ENCODE measurements at places on chromosomes 6 and 20. TPM values are rescaled to one million over a fixed set of nuclear protein-coding genes. Genes with fewer than 3 reads are reported as not detected.

ATP6V1G2 gene
- total RNA-seq: 2.7 TPM

PBOV1 gene
- not detected for total RNA-seq

GRCh38 chr20:63525185-63525584 lies 4.6 kb downstream of the PPDPF start:
- DNase-seq: no peak
- no peak overlapping the region for H3K27ac ChIP-seq
- peaks cover 25% of the 10 kb centered on the region for H3K36me3 ChIP-seq
- H3K4me1 ChIP-seq: peaks cover 13% of the 10 kb centered on the region
- H3K27me3 ChIP-seq: no peaks in the 10 kb centered on the region

DNA sequence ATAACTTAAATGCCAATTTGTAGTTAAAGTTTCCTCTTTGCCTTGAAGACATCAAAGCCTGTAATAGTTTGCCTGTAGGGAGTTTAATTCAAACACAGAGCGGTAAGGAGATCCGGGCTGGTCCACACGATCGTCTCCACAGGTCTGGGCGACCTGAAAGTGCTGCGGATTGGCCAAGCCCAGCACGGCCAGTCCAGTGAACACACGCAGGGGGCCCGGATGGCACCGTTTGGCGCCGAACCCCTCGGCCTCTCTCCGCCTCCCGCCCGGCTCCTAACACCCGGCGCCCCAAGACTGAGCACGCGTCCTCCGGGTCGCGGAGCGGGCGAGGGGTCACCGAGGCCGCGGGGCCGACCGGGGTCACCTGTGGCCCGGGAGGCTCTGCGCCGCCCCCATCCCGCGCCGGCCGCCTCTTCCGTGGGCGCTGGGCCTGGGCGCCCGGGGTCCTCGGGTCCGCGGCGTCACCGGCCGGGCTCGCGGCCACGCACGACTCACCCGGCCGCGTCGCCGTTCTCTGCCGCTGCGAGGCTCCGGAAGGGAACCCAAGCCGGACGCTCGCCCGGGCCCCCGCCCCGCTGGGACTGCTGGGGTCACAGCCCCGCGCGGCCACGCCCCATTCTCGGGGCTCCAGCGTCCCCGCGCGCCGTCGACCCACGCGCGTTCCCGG lies 481 bp downstream of the SERPINB6 start:
- DNase-seq: peak; percentile 97
- H3K27me3 ChIP-seq: no peaks in the 10 kb centered on the region
- H3K4me3 ChIP-seq: peak overlapping the region; percentile 64
- peak overlapping the region; percentile 95 for H3K27ac ChIP-seq
- peaks cover 9% of the 10 kb centered on the region for H3K4me1 ChIP-seq

- no peaks in the 10 kb centered on the region for H3K4me1 ChIP-seq
- H3K27me3 ChIP-seq: no peaks in the 10 kb centered on the region
- no peak overlapping the region for H3K27ac ChIP-seq
- no peaks in the 10 kb centered on the region for H3K36me3 ChIP-seq
- no peak overlapping the region for H3K4me3 ChIP-seq
Measured at GRCh38 chr20:42649748-42650147, 540.0 kb downstream of the PTPRT start.

DNA sequence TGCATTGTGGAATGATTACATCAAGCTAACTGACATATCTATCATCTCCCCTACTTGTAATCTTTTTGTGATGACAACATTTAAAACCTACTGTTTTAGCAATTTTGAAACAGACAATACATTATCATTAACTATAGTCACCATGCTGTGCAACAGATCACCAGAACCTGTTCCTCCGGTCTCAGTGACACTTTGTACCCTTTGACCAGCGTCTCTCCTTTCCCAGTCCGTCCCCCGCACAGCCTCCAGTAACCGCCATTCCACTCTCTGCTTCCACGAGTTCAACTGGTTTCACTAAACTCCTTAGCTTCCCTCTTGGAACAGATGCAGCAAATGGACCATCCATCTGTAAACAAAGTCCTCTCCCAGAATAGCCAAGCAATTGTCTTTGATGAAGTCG lies 21.8 kb downstream of the LRP11 start:
- no peaks in the 10 kb centered on the region for H3K36me3 ChIP-seq
- H3K4me1 ChIP-seq: no peaks in the 10 kb centered on the region
- H3K27me3 ChIP-seq: no peaks in the 10 kb centered on the region
- no peak overlapping the region for H3K27ac ChIP-seq
- H3K4me3 ChIP-seq: no peak overlapping the region

DNA sequence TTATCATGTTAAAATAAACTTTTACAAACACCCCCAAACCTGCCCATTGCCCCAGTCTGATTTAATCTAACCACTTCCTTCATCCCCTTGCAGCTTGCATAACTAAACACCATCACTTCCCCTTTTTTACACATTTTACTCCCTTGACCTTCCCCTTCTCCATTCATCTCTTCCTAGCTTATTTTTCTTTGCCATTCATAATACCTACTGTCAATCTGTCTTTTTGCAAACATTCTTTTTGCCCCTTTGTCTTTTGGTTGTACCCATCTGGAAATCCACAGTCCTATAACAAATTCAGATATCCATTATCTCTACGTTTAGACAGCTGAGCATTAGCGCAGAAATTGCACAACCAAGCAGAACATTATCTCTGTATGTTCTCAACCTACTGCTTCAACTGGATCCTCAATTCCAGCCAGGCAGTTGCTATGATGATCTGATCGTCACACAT lies 51.2 kb downstream of the C6orf52 start:
- H3K36me3 ChIP-seq: no peaks in the 10 kb centered on the region
- no peak overlapping the region for H3K27ac ChIP-seq
- no peaks in the 10 kb centered on the region for H3K27me3 ChIP-seq
- DNase-seq: no peak
- H3K4me3 ChIP-seq: no peak overlapping the region

DNA sequence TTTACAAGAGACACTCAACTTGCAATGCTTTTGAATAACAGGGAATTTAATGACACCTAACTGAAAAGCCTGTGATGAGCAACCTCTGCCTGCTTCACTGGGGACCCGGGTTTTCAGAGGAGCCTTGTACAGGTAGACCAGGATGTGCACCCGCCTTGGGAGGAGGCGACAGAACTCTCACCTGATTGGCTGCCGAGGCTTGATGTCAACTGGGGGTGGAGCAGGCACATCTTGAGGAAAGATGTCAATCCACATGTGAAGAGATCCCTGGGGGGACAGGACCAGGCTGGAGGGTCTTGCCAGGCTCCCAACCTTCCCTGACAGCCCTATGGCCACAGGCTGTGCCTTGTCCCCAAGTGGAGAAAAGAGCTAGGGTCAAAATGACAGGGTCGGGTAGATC lies 19.8 kb downstream of the ERGIC3 start:
- H3K4me1 ChIP-seq: no peaks in the 10 kb centered on the region
- H3K36me3 ChIP-seq: peaks cover 14% of the 10 kb centered on the region
- no peak overlapping the region for H3K27ac ChIP-seq
- DNase-seq: no peak
- no peak overlapping the region for H3K4me3 ChIP-seq

GRCh38 chr6:87197547-87197946 lies 42.2 kb downstream of the ZNF292 start:
- no peaks in the 10 kb centered on the region for H3K27me3 ChIP-seq
- no peak overlapping the region for H3K4me3 ChIP-seq
- H3K36me3 ChIP-seq: no peaks in the 10 kb centered on the region

DNA sequence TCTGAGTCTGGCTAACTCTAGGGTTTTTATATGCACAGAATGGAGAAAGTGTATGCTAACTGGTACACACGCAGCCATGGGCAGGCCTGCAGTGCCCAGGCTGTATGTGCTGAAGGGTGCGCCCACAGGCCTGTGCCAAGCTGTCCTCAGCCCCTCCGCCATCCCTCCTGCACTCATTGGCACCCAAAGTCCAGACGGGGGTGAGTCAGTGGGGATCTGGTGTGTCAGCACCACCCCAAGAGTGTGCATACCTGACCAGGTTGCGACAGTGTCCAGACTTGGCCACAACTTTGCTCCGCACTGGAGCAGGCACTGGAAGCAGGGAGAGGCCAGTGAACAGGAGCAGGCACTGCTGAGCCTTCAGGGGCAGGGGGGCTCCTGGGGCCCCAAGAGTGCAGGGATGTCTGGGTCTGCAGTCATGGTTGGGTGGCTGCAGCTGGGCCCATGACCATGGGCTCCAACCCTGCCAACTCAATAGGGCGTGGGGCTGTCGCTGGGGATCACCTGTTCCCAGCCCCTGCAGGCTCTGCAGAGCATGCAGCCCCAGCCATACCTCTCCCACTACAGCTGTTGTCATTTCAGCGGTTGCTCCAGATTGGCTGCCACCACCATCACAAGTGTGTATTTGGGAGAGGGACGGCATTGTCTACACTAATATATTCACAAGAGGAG lies 717.8 kb downstream of the EPHA7 start:
- H3K36me3 ChIP-seq: no peaks in the 10 kb centered on the region
- no peak overlapping the region for H3K27ac ChIP-seq
- no peaks in the 10 kb centered on the region for H3K4me1 ChIP-seq
- no peaks in the 10 kb centered on the region for H3K27me3 ChIP-seq

DNA sequence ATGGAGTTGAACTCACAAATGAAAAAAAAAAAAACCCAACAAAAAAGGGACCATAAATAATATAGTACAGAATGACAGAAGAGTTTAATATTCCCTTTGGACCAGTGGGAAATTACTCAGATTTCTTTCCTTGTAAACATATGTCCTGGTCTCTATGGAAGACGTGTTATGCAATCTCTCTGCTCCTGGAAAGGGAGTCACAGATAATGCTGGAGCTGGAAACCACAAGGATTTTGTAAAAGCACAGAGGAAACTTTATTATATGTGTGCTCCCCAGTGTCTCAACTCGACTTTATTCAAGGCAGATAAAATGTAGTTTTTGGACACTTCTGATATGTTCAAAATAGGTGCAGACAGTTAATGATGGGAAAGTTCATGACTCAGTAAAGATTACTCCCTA lies 88.1 kb upstream of the ZFP64 start:
- no peaks in the 10 kb centered on the region for H3K36me3 ChIP-seq
- H3K4me3 ChIP-seq: no peak overlapping the region
- no peak overlapping the region for H3K27ac ChIP-seq
- DNase-seq: no peak

- no peaks in the 10 kb centered on the region for H3K27me3 ChIP-seq
- no peak for DNase-seq
- no peak overlapping the region for H3K27ac ChIP-seq
- H3K4me1 ChIP-seq: no peaks in the 10 kb centered on the region
- H3K36me3 ChIP-seq: no peaks in the 10 kb centered on the region
Measured at GRCh38 chr6:150534553-150534952, 65.1 kb upstream of the PLEKHG1 start.

CCN5 gene
- 1.9 TPM for total RNA-seq

- DNase-seq: peak; percentile 64
- no peak overlapping the region for H3K4me3 ChIP-seq
- no peaks in the 10 kb centered on the region for H3K27me3 ChIP-seq
- no peaks in the 10 kb centered on the region for H3K36me3 ChIP-seq
- peaks cover 9% of the 10 kb centered on the region for H3K4me1 ChIP-seq
- no peak overlapping the region for H3K27ac ChIP-seq
Measured at GRCh38 chr6:36947570-36948351, 6.8 kb upstream of the PI16 start.

GRCh38 chr6:49570474-49571079 lies 20.1 kb downstream of the C6orf141 start:
- DNase-seq: no peak
- H3K36me3 ChIP-seq: no peaks in the 10 kb centered on the region
- H3K27me3 ChIP-seq: no peaks in the 10 kb centered on the region
- no peak overlapping the region for H3K4me3 ChIP-seq
- H3K27ac ChIP-seq: no peak overlapping the region

- H3K4me3 ChIP-seq: no peak overlapping the region
- DNase-seq: no peak
- H3K36me3 ChIP-seq: peaks cover 27% of the 10 kb centered on the region
- no peaks in the 10 kb centered on the region for H3K4me1 ChIP-seq
- H3K27ac ChIP-seq: no peak overlapping the region
Measured at GRCh38 chr20:25207960-25208534, 12.5 kb downstream of the ENTPD6 start.

DNA sequence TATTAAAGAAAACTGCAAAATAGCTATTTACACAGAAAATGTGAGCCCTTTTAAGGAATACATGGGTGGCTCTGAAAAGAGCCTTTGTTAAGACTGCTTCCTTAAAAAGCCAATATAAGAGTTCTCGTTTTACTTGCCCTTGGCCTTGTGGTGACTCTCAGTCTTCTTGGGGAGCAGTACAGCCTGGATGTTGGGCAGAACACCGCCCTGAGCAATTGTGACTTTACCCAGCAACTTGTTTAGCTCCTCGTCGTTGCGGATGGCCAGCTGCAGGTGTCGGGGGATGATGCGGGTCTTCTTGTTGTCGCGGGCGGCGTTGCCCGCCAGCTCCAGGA lies 111.5 kb downstream of the HFE start:
- no peak for DNase-seq
- peaks cover 32% of the 10 kb centered on the region for H3K4me1 ChIP-seq
- H3K27ac ChIP-seq: peak overlapping the region; percentile 98
- H3K27me3 ChIP-seq: no peaks in the 10 kb centered on the region
- H3K36me3 ChIP-seq: no peaks in the 10 kb centered on the region
- peak overlapping the region; percentile 34 for H3K4me3 ChIP-seq

DNA sequence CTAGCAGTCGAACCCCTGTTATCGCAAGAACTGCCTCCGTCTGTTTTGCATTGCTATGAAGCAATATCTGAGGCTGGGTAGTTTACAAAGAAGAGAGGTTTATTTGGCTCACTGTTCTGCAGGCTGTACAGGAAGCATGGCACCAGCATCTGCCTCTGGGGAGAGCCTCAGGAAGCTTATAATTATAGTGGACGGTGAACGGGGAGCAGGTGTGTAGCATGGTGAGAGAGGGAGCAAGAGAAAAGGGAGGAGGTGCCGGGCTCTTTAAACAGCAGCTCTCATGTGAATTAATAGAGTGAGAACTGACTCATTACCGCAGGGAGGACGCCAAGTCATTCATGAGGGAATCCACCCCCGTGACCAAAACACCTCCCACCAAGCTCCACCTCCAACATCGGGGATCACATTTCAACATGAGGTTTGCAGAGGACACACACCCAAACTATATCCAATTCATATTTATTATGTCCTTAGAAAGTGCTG lies 172.6 kb upstream of the KCNG1 start:
- no peaks in the 10 kb centered on the region for H3K27me3 ChIP-seq
- no peak overlapping the region for H3K27ac ChIP-seq
- H3K4me1 ChIP-seq: no peaks in the 10 kb centered on the region
- H3K36me3 ChIP-seq: no peaks in the 10 kb centered on the region
- H3K4me3 ChIP-seq: no peak overlapping the region

GRCh38 chr6:132025468-132025867 lies 74.3 kb upstream of the CCN2 start:
- H3K4me3 ChIP-seq: no peak overlapping the region
- no peaks in the 10 kb centered on the region for H3K4me1 ChIP-seq
- H3K27ac ChIP-seq: no peak overlapping the region
- H3K36me3 ChIP-seq: no peaks in the 10 kb centered on the region
- no peaks in the 10 kb centered on the region for H3K27me3 ChIP-seq
- no peak for DNase-seq

DNA sequence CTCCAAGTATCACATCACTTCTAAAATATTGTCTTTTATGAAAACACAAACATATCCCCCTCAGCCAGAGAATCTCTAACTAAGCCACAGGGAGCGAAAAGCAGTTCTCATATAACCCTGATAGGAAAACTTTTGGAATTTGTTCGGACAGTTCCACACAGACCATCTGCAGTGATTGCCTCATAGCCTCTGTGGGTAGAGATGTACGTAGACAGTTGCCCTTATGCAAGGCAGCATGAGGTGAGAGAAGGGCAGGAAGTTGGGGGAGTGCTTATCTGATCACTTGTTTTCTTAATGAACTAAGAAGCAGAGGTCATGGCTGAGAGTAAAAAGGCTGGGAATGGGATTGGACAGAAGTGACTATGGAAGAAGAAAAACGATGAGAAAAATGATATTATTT lies 39.6 kb downstream of the SLC23A2 start:
- no peak for DNase-seq
- H3K36me3 ChIP-seq: peaks cover 4% of the 10 kb centered on the region
- H3K27me3 ChIP-seq: no peaks in the 10 kb centered on the region
- peaks cover 24% of the 10 kb centered on the region for H3K4me1 ChIP-seq
